ENCODE measurements at places on chromosomes 16 and 17.
A peak's percentile ranks its signal among the peaks of the same experiment; 100 is the strongest.

GRCh38 chr16:48459167-48459566 is 74.0 kb upstream of the SIAH1 start:
- DNase-seq = no peak

- peak; percentile 80 for DNase-seq
These were observed 82.2 kb downstream of the PLXDC1 start for GRCh38 chr17:39069114-39069756.

DNA sequence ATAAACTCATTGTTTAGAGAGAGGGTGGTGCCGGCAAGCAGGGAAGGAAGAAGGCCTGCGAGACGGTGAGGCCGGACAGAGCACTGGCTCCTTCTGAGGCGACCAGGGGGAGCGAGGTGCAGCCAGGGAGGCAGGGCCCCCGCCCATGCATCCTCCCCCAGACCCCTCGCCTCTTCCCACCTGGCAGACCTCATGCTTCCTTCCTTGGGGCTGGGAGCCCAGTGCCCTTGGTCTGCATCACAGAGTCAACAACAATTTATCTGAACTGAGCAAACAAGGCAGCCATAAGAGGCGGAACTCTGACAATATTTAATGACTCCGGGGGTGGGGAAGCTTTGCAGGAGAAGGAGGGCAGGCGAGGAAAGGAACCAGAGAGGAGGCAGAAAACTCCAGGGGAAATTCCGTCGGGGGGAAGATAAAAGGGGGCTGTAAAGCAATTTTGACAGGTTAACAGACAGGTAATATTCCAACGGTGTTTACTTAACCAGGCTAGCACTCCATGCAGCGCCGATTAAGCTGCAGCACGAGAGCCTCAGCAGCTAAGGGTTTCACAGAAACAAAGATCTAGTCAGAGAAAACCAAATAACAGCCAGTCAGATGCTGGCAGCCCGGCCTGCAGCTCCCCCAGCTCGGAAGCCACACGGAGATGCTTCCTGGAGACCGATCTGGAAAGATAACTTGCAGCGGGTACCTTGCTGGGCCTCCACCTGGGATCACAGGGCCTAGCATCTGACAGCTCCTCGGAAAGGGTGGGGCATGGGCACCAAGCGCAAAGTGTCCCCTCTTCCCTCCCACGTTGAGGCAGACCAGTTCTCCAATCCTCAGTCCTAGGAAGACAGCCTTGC is 398.2 kb downstream of the SOX9 start:
- no peak for DNase-seq

- no peak for DNase-seq
These were observed 10.3 kb downstream of the CASKIN1 start for GRCh38 chr16:2186064-2186463.

- DNase-seq = no peak
These were observed 12.2 kb upstream of the METRNL start for GRCh38 chr17:83067071-83067717.
